ENCODE measurements at places on chromosomes 3 and 15. TPM values are rescaled to one million over a fixed set of nuclear protein-coding genes. Genes with fewer than 3 reads are reported as not detected.

DNA sequence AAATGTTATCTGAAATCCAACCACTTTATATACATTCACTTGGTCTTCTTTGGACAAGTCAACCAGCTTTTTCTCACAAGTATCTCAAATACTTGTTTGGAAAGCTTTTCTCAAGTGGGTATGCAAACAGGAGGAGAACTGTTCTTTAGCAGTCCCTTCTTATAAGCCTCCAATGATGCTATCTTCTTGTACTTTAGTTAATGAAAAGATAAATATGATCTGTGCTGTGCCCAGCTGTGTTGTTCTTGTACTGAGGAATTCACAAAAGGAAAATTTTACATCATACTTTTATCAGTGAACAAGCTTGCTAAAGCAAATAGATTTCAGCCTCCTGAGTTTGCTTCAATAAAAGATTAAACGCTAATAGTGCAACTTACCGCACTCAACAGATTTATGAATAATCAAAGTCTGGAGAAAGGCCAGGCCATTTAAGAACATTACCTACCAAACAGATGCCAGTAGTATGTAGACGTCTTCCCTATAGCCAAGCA lies 395.2 kb downstream of the MECOM start:
- DNase-seq, result no peak

DNA sequence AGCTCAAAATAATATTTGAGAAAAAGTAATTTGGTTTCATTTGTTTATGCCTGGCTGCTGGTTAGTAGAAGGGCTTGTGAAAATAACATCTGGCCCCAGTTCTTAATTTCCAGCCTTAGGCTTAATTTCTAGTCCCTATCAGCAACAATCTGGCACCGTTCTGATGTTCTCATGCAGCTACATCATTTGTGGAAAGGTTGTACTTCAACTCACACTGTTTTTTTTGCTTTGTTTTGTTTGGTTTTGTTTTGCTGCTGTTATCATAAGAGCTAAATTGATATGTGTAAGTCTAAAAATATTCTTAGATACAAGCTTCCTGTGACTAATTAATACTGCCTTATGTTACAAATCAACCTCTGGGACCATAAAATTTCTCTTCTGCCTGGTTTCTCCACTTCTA lies 8.9 kb downstream of the CPA3 start:
- no peak for DNase-seq

DNA sequence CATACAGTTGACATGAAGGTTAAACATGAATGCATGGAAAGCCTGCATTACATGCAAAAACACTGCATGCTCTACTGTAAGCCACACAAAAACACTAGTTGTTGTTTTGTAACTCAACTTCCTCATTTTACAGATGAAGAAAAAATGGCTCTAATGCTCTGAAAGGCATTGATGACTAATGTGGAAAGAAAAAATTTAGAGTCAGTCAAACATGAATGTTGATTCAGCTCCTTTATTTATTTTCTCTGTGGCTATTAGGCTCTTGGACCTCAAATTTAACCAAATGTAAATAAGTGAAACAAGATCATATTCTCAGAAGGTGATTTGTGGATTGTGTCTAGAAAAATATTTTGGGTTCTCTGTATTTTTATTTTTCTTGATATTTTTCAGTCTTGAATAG lies 336.7 kb upstream of the ZNF717 start:
- DNase-seq, result no peak

- DNase-seq, result no peak
Measured at GRCh38 chr15:28998511-28998910, 112.7 kb downstream of the APBA2 start.

ANKRD63 gene
- polyA plus RNA-seq, result 0.32 TPM

DNA sequence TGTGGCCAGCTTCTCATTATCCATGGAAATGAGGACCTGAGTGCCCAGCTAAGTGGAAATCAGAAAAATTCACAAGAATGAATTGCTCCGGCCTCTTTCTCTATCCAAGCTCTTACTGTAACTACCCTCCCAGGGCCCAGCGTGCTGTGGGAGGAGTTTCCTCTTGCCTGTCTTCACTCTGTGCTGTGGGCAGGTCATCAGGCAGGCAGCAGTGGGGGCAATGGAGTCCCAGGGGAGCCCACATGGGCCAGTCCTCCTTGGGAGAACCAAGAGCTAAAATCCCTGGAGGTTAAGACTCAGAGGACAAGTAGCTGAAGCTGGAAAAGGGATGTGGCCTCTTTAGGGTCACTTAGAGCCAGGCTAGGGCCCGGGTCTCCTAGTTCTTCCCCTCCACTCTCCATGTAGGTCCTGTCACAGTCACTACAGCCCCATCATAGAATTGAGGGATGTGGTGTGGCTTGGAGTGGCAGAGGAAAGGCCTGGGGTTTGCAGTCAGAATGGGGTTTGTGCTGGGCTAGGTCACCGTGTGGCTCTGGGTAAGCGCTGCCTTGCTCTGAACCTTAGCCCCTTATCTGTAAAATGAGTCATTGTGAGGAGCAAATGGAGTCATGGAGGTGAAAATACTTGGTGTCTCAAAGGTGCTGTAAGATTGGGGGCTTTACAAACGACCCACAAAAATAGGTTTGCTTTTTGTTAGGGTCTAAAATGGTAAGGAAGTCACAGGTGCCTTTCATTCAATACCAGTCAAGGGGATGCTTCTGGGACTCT lies 3.7 kb downstream of the GASK1A start:
- no peak for DNase-seq

GRCh38 chr15:74209997-74210671 lies 7.5 kb upstream of the STRA6 start:
- DNase-seq, result no peak

DNA sequence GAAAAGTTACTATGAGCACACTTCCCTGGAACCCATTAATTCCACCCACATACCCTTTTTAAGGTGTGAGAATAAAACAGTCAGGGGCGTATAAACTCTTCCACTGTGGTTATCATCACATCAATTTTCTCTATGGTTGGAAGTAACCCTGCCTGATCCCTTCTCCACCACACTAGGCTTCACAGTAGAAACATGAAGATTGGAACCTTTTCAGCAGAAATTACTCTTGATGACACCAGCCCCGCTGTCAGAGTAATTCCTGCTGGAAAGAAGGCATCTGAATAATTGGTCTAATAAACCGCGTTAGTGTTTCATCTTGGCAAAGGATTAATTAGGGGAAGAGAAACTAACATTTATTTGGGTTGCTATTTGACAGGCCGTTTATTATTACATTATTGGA lies 278.4 kb downstream of the MFSD1 start:
- no peak for DNase-seq

- no peak for DNase-seq
Measured at GRCh38 chr3:52238193-52238760, 681 bp downstream of the TWF2 start.

DNA sequence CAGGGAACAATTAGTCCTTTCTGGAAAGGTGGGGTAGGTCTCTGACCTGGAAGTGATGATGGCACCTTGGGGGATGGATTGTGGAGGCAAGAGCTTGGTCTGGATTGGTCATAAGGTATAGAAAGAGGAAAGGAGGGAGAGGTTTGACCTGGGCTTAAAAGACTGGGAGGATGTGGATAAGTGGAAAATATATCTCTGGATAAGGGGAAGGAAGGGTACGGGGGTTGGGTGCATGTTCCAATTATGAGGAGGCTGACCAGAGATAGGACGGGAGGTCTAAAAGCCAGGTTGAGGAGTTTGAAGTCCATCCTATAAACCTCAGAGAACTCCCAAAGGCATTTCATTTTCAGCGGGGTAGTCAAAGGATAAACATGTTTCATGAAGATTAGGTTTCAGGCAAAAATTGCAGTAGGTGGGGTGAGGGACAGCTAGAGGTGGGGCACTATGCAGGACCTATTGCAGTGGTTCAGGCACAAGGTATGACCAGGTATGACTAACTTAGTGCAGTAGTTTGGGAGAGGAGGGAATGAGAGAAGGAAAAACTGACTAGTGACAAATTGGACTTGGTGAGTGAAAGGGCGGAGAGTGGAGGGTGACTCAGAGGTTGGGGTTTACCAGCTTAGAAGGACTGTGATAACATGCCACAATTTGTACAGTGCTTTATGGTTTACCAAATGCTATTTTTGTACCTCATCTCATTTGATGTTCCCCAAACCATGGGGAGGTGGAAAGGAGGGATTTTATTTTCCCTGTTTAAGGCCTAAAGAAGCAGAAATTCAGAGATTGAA lies 10.7 kb downstream of the PDE8A start:
- DNase-seq, result no peak

Data from forelimb muscle (tissue), 1 donor.